B cell (primary cell): ENCODE measurements at places on chromosomes 2 and 18.

GRCh38 chr18:79385326-79385707 lies 10.4 kb upstream of the NFATC1 start:
- DNase-seq, result no peak

- no peak for DNase-seq
These were observed 33.7 kb downstream of the NFATC1 start for GRCh38 chr18:79429381-79429780.

GRCh38 chr2:216344950-216345300 lies 27.4 kb downstream of the MARCHF4 start:
- DNase-seq, result no peak

DNA sequence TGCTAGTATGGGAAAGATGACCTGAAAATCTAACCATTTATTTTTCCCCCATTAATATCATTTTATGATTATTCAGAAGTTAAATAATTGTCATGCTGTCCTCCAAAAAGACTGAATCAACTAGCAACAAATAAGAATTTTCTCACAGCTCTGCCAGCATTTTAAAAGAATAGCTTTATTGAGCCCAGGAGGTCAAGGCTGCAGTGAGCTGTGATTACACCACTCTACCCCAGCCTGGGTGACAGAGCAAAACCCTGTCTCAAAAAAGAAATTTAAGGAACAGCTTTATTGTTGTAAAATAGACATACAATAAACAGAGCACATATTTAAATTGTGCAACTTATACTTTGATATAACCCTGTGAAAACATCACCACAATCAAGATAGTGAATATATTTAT lies 24.8 kb upstream of the IL1A start:
- no peak for DNase-seq

GRCh38 chr2:58796239-58796910 lies 555.2 kb upstream of the FANCL start:
- DNase-seq, result no peak
